Endothelial cell (in vitro differentiated cells): ENCODE measurements at places on chromosomes 1 and 21.

- DNase-seq: no peak
Measured at GRCh38 chr1:38613996-38614395, 245.6 kb downstream of the RRAGC start.

DNA sequence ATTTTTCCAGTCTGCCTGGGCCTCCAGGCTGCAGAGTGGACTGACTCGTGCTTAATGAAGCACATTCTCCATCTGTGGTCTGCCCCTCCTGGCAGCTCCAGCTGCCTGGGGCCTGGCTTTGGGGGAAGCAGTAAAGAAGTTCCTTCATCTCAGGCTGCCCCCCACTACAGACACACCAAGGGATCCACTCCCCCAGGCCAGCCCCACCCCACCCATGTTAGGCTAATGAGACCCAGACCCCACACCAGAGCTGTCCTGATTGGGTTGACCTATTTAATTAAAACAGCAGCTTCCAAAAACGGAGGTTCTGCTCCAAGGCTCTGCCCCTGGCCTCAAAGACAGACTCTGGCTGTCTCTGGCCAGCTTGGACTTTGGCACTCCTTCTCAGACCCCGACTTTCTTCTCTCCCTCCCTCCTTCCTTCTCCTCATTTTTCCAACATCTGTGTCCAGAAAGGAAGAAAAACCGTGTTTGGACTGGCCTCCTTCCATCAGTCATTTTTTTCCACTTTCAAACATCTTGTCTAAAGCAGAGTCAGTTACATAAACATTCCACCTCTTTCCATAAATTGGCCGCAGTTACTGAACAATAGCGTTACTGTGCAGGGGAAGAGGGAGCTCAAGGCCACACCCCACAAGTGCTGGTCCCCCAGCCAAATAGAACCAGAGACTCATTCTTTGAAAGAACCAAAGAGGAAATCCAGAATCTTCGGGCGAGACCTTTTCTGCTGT, 29.7 kb downstream of the SERTAD4 start:
- DNase-seq: no peak

GRCh38 chr1:18293291-18293690, 185.7 kb downstream of the IGSF21 start:
- DNase-seq: no peak

DNA sequence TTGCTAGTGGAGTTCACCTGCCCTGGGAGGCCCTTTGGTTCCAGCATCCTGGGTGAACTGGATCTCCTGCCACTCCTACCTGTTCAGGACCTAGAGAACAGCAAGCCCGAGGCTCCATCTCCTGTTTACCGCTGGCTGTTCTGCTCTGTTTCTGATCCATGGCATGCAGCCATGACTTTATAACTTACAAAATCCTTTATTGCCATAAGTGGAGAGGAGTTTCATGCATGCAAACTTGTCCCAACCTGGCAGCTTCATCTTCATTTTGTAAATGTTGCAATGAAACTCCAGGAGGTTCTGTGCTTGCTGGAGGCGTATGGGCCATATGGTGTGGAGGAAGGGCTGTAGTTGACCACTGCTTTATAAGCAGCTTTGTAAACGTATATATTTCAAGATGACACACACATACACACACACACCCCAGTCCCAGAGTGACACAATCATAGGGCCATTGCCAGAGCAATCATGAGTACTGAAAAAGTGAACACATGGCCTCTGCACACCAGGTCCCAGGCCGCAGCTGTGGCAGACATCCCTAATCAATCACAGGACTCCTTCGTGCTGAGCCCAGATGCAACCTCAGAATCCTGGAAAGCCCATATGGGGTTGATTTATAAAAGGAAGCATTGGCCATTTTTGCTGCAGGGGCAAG, 69.0 kb downstream of the UBIAD1 start:
- no peak for DNase-seq

DNA sequence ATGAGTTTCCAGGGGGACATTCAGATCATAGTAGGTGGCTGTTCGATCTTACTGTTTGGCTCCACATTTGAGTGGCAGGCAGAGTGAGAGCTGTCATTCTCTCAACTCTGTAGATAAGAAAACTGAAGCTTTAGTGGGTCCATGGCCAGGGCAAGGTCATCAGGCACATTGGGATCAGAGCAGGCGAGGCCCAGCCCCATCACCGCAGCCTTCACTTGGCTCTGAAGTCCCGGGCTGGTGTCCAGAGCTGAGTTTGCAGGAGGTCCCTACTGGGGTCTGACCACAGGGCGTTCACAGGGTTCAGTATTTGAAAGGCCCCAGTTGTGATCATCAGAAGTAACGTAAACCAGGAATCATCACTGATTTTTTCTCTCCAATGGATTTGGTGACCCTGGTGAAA, 76.7 kb downstream of the OBSCN start:
- DNase-seq: no peak

DNA sequence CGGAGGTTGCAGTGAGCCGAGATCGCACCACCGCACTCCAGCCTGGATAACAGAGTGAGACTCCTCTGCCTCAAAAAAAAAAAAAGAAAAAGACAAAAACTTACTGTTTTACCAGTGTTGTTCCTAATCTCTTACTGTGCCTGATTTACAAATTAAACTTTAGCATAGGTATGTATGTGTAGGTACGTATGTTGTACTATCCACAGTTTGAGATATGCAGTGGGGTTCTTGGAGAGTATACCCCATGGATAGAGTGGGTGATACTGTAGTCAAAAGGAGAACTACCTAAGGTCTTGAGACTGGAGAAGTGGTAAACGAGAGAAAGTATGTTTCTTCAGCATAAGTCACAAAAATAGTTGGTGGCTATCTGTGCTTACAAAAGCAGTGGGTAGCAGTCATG, 38.6 kb downstream of the RNF11 start:
- no peak for DNase-seq

GRCh38 chr1:231161667-231162296, at the start of gene TRIM67:
Gene TRIM67, plus strand, starts transcription at chr1:231162058. Its CDS starts 912 bp downstream, at chr1:231162970.
- DNase-seq: peak; percentile 46

- DNase-seq: peak; percentile 18
Measured at GRCh38 chr1:92944901-92945747, 16.1 kb downstream of the DIPK1A start.

DNA sequence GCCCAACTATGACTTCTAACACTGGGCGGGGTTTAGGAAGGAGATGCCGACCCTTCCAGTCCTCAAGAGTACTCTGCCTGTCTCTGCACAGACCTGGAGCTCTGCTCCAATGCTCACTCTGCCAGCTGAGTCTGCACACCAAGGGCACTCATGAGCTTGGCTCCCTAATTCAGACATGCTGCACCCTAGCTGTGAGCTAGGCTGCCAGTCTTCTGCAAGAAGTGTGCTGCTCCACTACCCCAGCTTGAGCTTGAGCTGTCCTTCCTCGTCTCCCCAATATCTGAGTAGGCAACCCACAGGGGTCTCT, 13.2 kb downstream of the TP53BP2 start:
- DNase-seq: no peak

DNA sequence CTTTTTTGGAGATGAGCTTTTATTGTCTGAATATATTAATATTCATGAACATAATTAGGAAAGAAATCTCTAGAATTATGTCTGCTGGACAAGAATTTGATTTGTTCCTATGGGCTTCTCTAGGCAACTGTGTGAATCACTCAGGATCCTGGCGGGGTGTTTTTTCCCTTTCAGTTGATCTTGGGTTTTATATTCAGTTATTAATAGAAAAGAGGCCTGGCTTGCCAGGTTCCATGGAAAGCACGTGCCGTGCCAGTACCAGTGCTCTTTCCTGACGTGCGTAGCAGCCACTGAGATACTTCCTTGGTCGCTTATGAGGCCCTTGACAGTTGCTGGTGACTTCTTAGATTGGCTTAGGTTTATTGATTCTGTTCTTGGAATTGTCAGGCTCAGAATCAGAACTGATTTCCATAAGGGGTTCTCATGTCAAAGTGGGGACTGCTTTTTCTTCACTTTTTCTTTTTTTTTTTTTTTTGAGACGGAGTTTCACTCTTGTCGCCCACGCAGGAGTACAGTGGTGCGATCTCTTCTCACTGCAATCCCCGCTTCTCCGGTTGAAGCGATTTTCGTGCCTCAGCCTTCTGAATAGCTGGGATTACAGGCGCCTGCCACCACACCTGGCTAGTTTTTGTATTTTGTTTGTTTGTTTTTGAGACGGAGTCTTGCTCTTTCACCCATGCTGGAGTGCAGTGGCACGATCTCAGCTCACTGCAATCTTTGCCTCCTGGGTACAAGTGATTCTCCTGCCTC, 48.7 kb upstream of the KIF1B start:
- DNase-seq: no peak
